ENCODE measurements at places on chromosomes 13 and 19. TPM values are rescaled to one million over a fixed set of nuclear protein-coding genes. Genes with fewer than 3 reads are reported as not detected.

The LYPD3 gene
- total RNA-seq = 0.33 TPM

GRCh38 chr19:2385053-2385721, 25.1 kb downstream of the TMPRSS9 start:
- H3K4me3 ChIP-seq = no peak overlapping the region
- no peaks in the 10 kb centered on the region for H3K4me1 ChIP-seq
- peaks cover 4% of the 10 kb centered on the region for H3K27me3 ChIP-seq

GRCh38 chr13:66139701-66140100, 1090.4 kb downstream of the PCDH9 start:
- no peak overlapping the region for H3K27ac ChIP-seq
- H3K4me3 ChIP-seq = no peak overlapping the region
- no peaks in the 10 kb centered on the region for H3K4me1 ChIP-seq
- no peaks in the 10 kb centered on the region for H3K27me3 ChIP-seq

GRCh38 chr19:6519289-6519688, 11.5 kb upstream of the TNFSF9 start:
- H3K4me1 ChIP-seq = peaks cover 51% of the 10 kb centered on the region
- H3K4me3 ChIP-seq = peak overlapping the region; percentile 40
- peak overlapping the region; percentile 69 for H3K27ac ChIP-seq

The ZNF888 gene
- 4.6 TPM for total RNA-seq

DNA sequence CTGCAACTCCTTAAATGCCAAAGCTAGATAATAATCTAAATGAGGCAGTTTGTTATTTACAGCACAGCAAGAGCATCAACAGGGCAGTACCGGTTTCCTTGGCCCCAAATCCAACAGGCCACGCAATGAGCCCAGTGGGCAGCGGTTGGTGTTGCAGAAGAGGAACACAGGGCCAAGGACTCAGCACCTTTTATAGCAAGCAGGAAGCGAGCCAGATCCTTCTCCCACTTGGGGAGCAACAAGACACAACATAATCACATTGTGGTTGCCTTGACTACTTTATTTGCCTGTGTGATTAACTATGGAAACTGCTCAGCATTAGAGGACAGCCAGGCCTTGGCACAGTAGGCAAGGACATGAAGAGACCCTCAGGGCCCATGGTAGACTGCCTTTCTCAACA, 67.1 kb upstream of the HTR2A start:
- DNase-seq = no peak
- H3K27me3 ChIP-seq = no peaks in the 10 kb centered on the region
- no peaks in the 10 kb centered on the region for H3K36me3 ChIP-seq
- H3K4me3 ChIP-seq = no peak overlapping the region
- H3K4me1 ChIP-seq = peaks cover 3% of the 10 kb centered on the region
- H3K27ac ChIP-seq = no peak overlapping the region

DNA sequence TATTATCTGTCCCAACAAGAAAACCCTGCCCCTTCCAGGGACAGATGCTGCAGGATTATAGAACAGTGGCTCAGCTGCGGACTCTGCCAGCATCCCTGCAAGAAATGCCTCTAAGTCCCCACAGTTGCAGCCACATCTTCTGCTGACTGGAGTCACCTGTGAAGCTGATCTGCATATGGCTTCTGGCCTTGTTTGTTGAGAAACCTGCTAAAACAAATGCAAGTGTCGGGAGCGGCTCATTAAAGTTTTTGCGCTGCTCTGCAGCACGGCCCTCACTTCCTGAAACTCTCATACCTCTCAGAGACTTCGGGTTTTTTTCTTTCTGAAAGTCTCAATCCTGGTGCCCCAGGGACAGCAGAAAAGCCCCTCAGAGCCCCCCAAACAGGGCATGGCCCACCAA, 725.0 kb downstream of the UQCRFS1 start:
- no peak overlapping the region for H3K4me3 ChIP-seq
- no peaks in the 10 kb centered on the region for H3K4me1 ChIP-seq
- no peaks in the 10 kb centered on the region for H3K27me3 ChIP-seq
- no peak for DNase-seq
- no peak overlapping the region for H3K27ac ChIP-seq

- peaks cover 7% of the 10 kb centered on the region for H3K36me3 ChIP-seq
- H3K27ac ChIP-seq = no peak overlapping the region
- H3K4me1 ChIP-seq = peaks cover 13% of the 10 kb centered on the region
- peaks cover 49% of the 10 kb centered on the region for H3K27me3 ChIP-seq
- no peak for DNase-seq
These were observed 67.7 kb upstream of the SERP2 start for GRCh38 chr13:44305917-44306370.

The DNAAF3 gene
- total RNA-seq = 0.35 TPM

DNA sequence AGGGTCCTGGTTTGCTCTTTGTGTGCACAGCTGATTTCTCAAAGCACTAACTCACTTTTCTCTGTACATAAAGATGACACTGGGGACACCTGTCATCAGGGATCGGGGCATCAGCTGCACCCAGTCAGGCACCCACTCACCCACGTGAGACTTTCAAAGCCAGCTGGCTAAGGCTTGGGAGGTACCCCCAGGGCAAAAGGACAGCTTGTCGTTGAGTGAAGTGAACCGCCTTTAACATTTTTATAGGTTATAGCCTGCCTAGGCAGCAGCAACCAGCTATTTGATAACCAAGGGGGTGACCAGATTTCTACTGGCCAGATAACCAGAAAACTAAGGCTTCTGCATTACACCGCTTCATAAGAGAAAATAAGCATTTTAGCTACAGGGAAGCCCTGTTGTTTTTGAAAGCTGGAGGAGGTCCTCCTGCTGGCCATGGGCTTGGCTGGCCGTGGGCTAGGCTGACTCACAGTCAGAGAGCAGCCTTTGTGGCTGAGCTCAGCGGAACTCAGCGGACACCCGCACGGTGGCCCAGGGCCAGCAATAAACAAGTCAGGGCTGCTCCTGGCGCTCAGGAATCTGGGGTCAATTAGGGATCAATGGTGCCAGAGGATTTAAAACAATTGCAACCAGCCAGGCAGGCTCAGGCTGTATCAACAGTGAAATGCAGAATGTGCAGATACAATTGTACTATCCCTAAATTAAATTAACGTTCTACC, 57.1 kb downstream of the ALOX5AP start:
- peaks cover 32% of the 10 kb centered on the region for H3K4me1 ChIP-seq
- no peaks in the 10 kb centered on the region for H3K27me3 ChIP-seq
- H3K27ac ChIP-seq = no peak overlapping the region
- H3K4me3 ChIP-seq = no peak overlapping the region
- peaks cover 19% of the 10 kb centered on the region for H3K36me3 ChIP-seq

- H3K27ac ChIP-seq = peak overlapping the region; percentile 2
- H3K27me3 ChIP-seq = no peaks in the 10 kb centered on the region
- peaks cover 52% of the 10 kb centered on the region for H3K4me1 ChIP-seq
- no peak for DNase-seq
- no peak overlapping the region for H3K4me3 ChIP-seq
These were observed 3.2 kb downstream of the EPN1 start for GRCh38 chr19:55678121-55678671.

DNA sequence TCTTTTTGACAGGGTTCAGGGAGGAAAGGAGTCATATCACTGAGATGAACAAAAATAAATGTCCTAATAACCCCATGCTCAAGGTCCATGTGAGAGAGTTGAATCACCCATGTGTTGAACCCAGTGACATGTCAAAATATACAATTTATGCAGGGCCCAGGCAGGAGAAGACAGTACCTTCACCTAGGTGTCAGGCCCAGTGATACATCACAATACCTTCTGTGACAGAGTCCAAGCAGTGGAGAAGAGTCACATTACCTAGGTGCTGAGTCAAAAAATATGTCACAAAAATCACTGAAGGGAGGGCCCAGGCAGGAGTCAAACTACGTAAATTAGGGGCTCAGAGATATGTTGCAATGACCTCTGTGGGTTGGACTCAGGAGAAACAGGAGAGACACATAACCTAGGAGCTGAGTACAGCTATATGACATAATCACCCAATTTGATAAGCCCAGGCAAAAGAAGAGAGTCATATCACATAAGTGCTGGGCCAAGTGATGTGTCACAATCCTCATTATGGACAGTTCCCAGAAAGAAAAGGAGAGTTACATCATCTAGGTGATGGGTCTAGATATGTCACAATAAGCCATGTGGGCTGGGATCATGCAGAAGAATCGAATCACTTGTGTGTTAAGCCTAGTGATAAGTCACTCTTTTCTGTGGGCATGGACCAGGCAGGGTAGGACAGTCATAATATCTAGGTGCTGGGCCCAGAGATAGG, 13.8 kb upstream of the ZNF724 start:
- H3K4me1 ChIP-seq = peaks cover 1% of the 10 kb centered on the region
- H3K27me3 ChIP-seq = no peaks in the 10 kb centered on the region
- H3K36me3 ChIP-seq = peaks cover 81% of the 10 kb centered on the region

- H3K4me1 ChIP-seq = no peaks in the 10 kb centered on the region
- peaks cover 3% of the 10 kb centered on the region for H3K27me3 ChIP-seq
- H3K27ac ChIP-seq = no peak overlapping the region
These were observed 9.5 kb downstream of the NDUFA11 start for GRCh38 chr19:5893907-5894703.

DNA sequence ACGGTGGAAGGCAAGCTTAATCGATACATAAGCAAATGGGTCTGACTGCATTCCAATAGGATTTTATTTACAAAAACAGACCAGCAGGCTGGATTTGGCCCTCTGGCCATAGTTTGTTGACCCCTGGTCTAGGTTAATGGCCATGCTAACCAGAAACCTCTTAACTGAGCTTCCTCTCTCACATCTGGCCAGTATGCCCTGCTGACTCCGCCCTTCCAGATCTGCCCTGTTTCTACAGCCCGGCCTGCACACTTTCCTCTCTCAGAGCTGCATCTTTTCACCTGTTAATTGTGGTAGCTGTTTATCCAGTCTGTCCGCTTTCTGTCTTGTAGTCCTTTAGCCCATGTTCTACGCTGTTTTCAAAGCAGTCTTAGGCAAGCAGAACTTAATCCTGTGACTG, 25.6 kb downstream of the EDNRB start:
- H3K27me3 ChIP-seq = peaks cover 5% of the 10 kb centered on the region
- no peaks in the 10 kb centered on the region for H3K4me1 ChIP-seq
- H3K36me3 ChIP-seq = no peaks in the 10 kb centered on the region

DNA sequence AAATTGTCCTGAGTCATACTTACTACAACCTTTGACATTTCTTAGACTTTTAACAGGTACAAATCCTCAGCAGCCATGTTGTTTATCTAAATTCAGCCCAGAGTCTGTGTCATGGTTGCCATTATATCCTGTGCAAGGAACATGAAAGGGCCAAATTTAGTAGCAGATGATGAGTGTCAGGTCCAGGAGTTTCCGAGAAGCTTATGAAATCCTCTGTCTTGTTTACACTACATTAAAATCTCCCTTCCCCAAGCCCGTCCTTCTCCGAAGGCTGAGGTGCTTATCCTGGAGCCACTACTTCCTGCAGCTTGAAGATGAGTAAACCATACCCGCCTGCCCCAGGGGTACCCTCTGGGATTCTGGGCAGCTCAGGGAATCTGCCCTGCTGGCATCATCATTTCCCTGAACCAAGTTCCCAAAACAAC, 102.6 kb upstream of the SERP2 start:
- H3K27ac ChIP-seq = no peak overlapping the region
- no peak for DNase-seq
- H3K4me3 ChIP-seq = no peak overlapping the region
- peaks cover 20% of the 10 kb centered on the region for H3K4me1 ChIP-seq
- H3K27me3 ChIP-seq = peaks cover 15% of the 10 kb centered on the region
- H3K36me3 ChIP-seq = peaks cover 12% of the 10 kb centered on the region

GRCh38 chr13:105627270-105627669, 908.2 kb downstream of the EFNB2 start:
- no peaks in the 10 kb centered on the region for H3K4me1 ChIP-seq
- no peaks in the 10 kb centered on the region for H3K27me3 ChIP-seq
- no peak overlapping the region for H3K27ac ChIP-seq
- no peak overlapping the region for H3K4me3 ChIP-seq
- no peaks in the 10 kb centered on the region for H3K36me3 ChIP-seq

The MAB21L1 gene
- not detected for total RNA-seq

The DACT3 gene
- 0.12 TPM for total RNA-seq

- no peak overlapping the region for H3K27ac ChIP-seq
- peaks cover 6% of the 10 kb centered on the region for H3K36me3 ChIP-seq
- H3K4me3 ChIP-seq = no peak overlapping the region
These were observed 81.5 kb downstream of the IER2 start for GRCh38 chr19:13231663-13232062.

DNA sequence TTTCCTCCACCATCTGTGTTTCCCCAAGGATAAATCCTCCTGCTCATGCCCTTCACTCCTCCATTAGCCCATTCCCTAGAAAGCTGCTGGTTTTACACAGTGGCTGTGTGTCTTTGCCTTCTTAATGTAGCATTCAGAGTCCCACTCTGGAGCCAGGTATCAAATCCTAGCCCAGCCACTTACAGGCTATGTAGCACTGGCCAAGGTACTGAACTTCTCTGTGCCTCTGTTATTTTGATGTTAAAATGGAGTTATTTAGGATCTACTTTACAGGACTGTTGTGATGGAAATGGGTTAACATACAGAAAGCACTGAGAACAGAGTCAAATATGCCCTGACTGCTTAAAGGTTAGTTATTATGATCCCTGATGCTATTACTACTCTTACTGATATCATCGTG, 1.5 kb upstream of the ZSCAN4 start:
- peaks cover 13% of the 10 kb centered on the region for H3K27me3 ChIP-seq
- no peak for DNase-seq
- peaks cover 2% of the 10 kb centered on the region for H3K4me1 ChIP-seq
- no peak overlapping the region for H3K27ac ChIP-seq
- no peak overlapping the region for H3K4me3 ChIP-seq

The DIRAS1 gene
- total RNA-seq = not detected

- no peak overlapping the region for H3K27ac ChIP-seq
- H3K4me1 ChIP-seq = peaks cover 32% of the 10 kb centered on the region
- H3K27me3 ChIP-seq = no peaks in the 10 kb centered on the region
- DNase-seq = peak; percentile 51
- H3K4me3 ChIP-seq = no peak overlapping the region
These were observed 5.8 kb upstream of the JUNB start for GRCh38 chr19:12785431-12786031.

The UPK1A gene
- 0.30 TPM for total RNA-seq

GRCh38 chr13:44566601-44567000, 9.5 kb downstream of the TSC22D1 start:
- no peaks in the 10 kb centered on the region for H3K27me3 ChIP-seq
- DNase-seq = no peak
- H3K27ac ChIP-seq = no peak overlapping the region
- peaks cover 1% of the 10 kb centered on the region for H3K4me1 ChIP-seq

- H3K4me1 ChIP-seq = peaks cover 15% of the 10 kb centered on the region
- H3K27me3 ChIP-seq = peaks cover 68% of the 10 kb centered on the region
- H3K36me3 ChIP-seq = no peaks in the 10 kb centered on the region
- DNase-seq = no peak
- H3K27ac ChIP-seq = no peak overlapping the region
- H3K4me3 ChIP-seq = no peak overlapping the region
These were observed 720 bp downstream of the FARP1 start for GRCh38 chr13:98143601-98144026.

DNA sequence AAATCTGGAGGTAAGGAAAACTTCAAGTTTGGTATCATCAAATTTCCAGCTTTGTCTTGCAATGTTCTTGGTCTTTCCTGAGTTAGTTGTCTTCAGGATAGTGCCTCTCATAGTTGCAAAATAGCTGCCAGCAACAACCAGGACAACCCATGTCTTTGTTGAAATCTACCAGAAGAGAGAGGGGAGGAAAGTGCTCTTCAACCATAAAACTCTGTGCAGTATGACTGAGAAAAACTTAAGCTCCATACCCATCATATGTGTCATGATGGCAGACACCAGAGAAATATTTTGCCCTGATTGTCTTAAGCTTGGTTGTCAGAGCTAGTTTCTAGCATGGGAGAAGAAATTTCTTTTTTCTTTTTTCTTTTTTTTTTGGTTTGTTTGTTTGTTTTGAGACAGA, 103.3 kb downstream of the SPRY2 start:
- no peaks in the 10 kb centered on the region for H3K4me1 ChIP-seq
- H3K27me3 ChIP-seq = no peaks in the 10 kb centered on the region
- H3K36me3 ChIP-seq = no peaks in the 10 kb centered on the region
- H3K27ac ChIP-seq = no peak overlapping the region

GRCh38 chr13:45626731-45627374, 11.3 kb upstream of the ERICH6B start:
- no peaks in the 10 kb centered on the region for H3K36me3 ChIP-seq
- H3K4me3 ChIP-seq = no peak overlapping the region
- peaks cover 10% of the 10 kb centered on the region for H3K4me1 ChIP-seq
- no peak overlapping the region for H3K27ac ChIP-seq
- no peak for DNase-seq

All from activated CD8-positive, alpha-beta memory T cell treated with anti-CD3 and anti-CD28 coated beads, Interleukin-2, amount 10 ng/mL, durations not matched to agents 7 days and 5 days (primary cell).